ENCODE measurements at places on chromosomes 5 and 9.

- peak; percentile 54 for DNase-seq
Observed at GRCh38 chr5:150113047-150113744, 26.8 kb upstream of the CSF1R start.

- no peak for DNase-seq
Observed at GRCh38 chr5:140262839-140263238, 40.1 kb downstream of the PFDN1 start.

GRCh38 chr5:162209005-162209605 is 141.5 kb downstream of the GABRG2 start:
- no peak for DNase-seq

DNA sequence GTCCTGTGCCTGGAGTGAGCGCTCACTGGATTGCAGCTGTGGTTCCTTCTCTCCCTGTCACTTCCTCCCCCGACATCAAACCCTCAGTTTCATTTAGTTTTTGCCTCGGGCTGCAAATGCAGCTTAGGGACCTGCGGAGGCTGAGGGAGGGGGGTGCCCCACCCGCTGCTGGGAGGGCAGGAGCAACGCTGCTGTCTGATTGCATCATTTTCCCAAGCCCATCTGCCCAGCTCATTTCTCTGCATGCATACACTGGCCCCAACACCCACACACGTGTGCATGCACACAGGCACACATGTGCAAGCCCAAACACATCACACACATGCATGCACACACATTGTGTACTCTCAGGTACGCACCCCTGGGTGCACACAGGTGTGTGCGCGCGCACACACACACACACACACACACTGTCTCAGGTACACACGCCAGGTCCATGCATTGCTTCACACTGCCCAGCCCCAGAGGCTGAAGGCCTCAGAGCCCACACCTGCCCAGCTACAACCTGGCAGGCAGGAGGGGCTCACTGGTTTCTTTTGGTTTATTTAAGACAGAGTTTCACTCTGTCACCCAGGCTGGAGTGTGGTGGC is 3.4 kb downstream of the ASS1 start:
- DNase-seq, result peak; percentile 62

DNA sequence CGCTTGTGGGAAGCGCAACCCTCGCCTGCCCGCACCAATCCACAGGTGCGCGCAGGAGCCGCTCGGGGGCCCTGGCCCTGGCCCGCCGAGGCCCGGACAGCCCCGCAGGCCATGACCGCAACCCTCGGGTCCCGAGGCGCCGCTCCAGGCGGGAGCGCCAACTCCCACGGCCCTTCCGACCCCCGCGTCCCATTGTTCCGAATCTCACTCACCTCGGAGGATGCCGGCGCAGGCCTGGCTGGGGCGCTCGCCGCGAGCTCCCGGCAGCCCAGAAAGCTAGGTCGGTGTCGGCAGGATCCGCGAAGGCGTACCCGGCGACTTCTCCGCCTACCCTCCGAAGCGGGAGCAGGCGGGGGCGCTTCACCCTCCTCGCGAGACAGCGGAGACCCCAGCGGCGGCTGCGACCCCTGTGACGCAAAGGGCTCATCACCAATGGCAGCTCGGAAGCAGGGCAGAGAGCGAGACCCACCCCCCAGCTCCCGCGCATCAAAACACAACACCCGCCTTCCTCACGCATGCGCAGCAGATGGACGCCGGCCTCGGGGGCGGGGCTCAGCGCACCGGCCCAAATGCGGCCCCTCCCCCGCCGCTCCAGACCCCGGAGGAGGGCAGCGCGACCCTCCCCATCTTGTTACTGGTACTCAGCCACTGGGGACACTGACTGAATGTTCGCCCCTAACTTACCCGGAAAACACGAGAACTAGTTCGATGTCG is 1.4 kb upstream of the SMIM27 start:
- peak; percentile 98 for DNase-seq

DNA sequence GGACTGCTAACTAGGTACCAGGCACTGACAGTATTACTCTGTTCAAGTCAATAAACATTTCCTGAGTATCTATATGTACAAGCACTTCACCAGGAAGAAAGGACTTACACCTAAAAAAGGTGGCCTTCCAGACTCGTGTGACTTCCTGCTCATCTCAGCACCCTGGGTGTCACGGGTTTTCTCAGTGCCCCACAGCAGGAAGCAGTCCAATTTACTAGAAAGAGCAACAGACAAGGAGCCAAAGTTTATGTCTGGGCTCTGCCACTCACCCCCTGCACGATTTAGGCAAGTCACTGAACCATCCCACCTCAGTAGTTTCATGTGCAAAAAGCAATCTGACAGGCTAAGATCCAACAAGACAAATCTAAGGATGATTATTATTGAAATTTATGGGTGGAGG is 92.4 kb downstream of the TMEM215 start:
- DNase-seq, result no peak

DNA sequence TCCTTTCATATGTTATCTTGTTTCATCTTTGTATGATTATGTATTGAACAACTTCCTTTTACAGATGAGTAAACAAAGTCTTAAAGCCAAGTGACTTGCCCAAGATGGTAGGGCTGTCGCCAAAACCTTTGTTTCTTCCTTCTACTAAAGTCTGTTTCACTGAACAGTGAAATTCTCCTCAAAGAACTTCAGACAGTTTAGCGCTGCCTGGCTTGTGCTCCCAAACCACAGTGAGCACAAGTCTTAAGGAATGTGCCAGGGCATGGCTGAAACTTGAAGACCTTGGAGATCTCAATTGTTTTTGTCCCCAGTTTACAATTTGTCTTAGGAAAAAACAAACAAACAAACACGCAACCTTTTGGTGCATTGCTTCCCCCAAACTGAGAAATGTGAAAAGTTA is 273.5 kb downstream of the CRB2 start:
- DNase-seq, result no peak

GRCh38 chr5:55154873-55155272 is 5.1 kb upstream of the GPX8 start:
- DNase-seq, result peak; percentile 52

- no peak for DNase-seq
Observed at GRCh38 chr9:127263237-127263636, 1.3 kb upstream of the GARNL3 start.

GRCh38 chr5:109852371-109853155 is 162.8 kb downstream of the MAN2A1 start:
- DNase-seq, result peak; percentile 11

DNA sequence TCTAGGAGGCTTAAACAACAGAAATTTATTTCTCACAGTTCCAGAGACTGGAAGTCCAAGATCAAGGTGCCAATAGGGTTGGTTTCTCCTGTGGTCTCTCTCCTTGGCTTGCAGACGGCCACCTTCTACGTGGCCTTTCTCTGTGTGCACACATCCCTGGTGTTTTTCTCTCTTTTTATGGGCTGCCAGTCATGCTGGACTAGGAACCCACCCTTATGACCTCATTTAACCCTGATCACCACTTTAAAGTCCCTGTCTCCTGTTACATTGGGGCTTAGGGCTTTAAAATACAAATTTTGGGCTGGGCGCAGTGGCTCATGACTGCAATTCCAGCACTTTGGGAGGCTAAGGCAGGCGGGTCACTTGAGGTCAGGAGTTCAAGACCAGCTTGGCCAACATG is 157.1 kb downstream of the TLE1 start:
- DNase-seq, result no peak

DNA sequence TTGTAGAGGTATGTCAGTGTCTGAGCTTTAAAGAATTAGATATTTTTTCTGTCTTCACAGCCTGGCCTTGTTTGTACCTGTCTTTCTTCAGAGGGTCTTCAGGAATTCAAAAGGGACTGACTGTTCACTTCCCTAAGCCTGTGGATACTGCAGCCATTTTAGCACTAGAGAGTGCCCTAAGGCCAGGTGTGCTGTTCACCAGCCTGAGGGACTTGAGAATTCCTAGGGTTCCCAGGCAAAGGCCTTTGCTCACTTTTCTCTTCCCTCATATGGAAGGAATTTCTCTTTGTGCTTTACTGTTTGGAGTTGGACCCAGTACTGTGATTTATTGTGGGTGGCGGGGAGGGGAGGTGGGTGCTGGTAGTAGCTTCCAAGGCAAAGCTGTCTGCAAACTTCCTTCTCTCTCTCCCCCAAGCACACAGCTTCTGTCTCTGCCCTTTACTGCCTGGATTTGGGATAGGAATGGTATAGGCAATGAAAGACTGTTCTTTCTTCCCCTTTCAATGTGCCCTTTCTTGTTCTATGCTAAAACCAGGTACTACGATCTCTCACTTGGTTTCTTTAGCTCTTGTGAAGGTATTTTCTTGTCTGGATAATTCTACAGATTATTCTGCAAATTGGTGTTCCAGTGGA is 9.7 kb upstream of the LRRC70 start:
- DNase-seq, result no peak

DNA sequence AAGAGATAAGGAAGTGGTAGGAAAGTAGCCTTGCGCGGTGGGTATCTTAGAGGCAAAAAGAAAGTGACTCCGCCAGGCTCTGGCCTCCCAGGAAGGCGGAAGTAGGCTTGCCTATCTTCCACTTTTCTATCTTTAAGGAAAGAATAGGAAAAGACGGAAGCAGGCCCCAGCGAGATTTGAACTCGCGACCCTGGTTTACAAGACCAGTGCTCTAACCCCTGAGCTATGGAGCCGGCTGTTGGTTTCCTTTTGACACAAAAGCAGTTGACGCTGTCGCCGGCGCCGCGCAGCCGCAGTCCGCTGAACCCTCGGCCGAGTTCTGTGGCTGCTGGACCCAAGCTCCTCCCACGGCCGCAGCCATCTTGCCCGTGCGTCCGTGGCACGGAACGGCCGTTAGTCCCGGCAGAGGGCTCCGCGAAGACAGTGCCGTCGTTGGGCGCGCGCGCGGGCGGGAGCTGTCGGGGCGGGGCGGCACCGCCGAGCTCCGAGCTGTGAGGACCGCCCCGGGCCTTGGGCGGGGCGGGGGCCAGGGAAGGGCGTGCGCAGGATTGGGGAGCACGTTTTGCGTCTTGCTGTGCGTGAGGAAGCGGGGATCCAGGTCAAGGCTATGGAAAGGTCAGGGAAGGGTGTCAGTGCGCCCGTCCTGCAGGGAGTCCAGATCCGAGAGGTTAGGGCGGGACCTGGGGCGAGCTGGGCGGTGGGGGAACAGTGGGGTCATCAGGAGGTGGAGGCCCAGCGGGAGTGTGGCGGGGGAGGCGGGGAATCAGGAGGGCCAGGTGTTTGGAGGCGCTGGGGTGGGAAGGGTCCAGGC is 13.3 kb downstream of the TRIM7 start:
- DNase-seq, result peak; percentile 93

DNA sequence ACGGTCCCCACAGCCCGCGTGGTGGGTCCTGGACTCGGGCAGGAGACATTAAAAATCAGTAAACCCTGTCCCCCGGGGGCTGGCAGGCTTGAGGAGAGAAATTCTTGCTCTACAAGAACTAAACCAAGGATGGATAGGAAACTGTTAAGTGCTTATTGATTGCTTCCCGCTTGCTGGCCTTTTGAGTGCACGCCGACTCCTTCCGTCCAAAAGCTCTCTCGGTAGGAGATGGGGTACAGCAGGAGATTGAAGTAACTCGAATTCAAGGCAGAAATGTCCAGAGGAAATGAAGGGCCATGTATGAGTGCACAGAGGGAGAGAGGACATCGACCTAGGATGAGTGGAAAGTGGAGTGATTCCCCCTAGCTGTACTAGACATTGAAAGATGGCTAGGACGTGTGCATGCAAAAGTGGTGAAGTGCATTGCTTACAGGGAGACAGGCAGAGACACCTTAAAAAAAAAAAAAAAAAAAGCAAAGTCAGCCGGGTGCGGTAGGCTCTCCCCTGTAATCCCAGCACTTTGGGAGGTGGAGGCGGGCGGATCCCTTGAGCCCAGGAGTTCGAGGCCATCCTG is 923 bp downstream of the RECK start:
- no peak for DNase-seq

DNA sequence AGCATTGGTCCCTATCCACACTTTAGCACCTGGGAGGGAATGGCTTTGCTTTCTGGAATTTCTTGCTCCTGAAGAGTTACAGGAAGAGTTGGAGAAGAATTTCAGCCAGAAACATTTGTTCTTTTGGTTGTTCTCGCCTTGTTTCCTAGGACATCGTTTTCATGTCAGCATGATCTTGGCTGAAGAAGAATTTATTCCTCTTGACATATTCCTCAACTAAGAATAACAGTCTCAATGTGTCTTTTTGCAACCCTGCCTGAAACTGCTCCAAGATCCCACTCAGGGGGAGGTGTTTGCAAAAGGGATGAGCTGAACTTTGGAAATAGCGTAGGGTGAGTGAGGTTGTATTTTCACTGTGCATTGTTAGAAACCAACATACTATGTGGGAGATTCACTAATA is 26.1 kb downstream of the MAMDC2 start:
- DNase-seq, result no peak

All from GM03348 (cell line).